ENCODE measurements at places on chromosomes 7 and 10.

DNA sequence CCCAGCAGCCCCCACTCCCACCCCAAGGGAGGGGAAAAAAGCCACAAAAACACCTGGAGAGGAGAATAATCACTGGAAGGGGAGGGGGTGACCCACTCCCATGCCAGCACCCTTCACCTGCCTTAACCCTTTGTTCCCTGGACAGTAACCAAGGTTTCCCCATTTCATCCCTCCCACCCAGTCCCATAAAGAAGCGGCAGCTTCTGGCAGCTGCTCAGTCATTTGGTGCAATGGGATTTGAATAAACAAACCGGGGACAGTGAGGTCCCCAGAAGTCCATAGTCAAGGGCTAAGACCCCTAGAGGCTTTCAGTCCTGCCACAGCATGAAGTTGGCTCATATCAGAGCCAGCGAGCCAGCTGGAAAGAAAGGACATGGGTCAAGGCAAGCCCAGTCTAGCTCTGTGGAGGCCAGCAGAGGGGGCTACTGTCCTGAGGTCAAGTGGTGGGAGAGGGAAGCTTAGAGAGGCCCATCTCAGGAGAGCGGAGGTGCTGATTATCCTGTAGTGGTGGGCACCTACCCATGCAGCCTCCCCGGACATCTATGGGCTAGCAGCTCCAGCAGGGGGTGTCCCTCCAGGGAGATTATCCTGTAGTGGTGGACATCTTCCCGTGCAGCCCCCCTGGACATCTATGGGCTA lies 58.9 kb upstream of the LBX1 start:
- no peak for DNase-seq

GRCh38 chr7:73954861-73955260 lies 73.1 kb upstream of the ELN start:
- no peak for DNase-seq

GRCh38 chr7:50560865-50561351 lies 4.3 kb downstream of the DDC start:
- no peak for DNase-seq

GRCh38 chr7:51223505-51223904 lies 93.1 kb downstream of the COBL start:
- no peak for DNase-seq

GRCh38 chr10:53153831-53154230 lies 381.2 kb upstream of the MBL2 start:
- DNase-seq: no peak

DNA sequence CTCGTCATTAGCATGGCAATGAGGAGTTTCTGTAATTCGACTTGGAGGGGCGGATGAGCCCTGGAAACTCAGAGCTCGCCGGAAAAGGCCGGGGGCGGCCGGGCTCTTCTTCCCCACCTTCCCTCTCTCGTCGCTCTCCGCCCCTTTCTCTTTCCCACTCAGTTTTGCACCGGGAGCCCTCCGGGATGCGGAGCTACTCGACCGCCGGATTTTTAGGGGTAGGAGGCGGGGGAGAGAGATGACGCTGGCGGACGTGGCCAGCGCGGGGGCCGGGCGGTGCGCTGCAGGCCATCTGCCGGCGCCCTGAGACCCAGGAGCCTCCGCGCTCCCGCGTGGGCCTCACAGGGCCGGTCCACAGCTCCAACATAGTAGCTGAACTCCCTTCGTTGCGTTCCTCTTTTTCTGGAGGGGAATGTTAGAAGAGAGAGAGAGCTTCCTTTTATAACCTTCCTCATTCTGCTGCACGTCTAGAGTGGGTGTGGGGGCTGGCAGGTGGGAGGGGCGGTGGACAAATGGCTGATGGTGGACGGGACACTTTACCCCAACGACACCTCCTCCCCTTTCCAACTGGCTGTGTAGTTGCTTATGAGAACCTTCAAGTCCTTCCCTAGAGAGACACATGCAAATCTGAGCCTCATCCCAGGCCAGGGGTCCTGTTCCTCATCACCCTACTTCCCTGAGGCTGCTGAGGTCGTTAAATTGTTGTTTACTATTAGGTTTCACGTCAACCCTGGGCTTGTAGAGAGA lies 1.1 kb upstream of the HOXA1 start:
- peak; percentile 70 for DNase-seq

- no peak for DNase-seq
Measured at GRCh38 chr7:123643495-123644441, 11.9 kb upstream of the LMOD2 start.

Data from right forelimb (tissue), 1 donor.